Activated CD4-positive, alpha-beta memory T cell treated with anti-CD3 and anti-CD28 coated beads, Interleukin-2, amount 10 ng/mL, durations not matched to agents 7 days and 5 days (primary cell): ENCODE measurements at places on chromosomes 16 and 17. TPM values are rescaled to one million over a fixed set of nuclear protein-coding genes. Genes with fewer than 3 reads are reported as not detected.

The ZNF629 gene
- 1.0 TPM for total RNA-seq

The LLGL1 gene
- 22.8 TPM for total RNA-seq

The TMIGD1 gene
- not detected for total RNA-seq

The PRAC1 gene
- total RNA-seq, result not detected

The CSH2 gene
- not detected for total RNA-seq

The HS3ST2 gene
- total RNA-seq, result not detected

The SMIM5 gene
- not detected for total RNA-seq

The HOXB2 gene
- total RNA-seq, result 20.9 TPM

The VASN gene
- 0.08 TPM for total RNA-seq

The METTL9 gene
- 84.2 TPM for total RNA-seq

The OTOP3 gene
- not detected for total RNA-seq

The TMEM238L gene
- total RNA-seq, result not detected

The ABI3 gene
- 46.3 TPM for total RNA-seq

The NPIPA3 gene
- total RNA-seq, result 7.6 TPM

The ABCA10 gene
- total RNA-seq, result 1.2 TPM
